ENCODE measurements at places on chromosomes 5 and 9.

- no peak for DNase-seq
Observed at GRCh38 chr5:59279979-59280378, 613.5 kb downstream of the PDE4D start.

- DNase-seq = no peak
Observed at GRCh38 chr5:133514456-133514855, 97.9 kb downstream of the FSTL4 start.

- peak; percentile 87 for DNase-seq
Observed at GRCh38 chr9:34982361-34982760, 7.2 kb upstream of the DNAJB5 start.

GRCh38 chr9:22469928-22470544 lies 23.4 kb downstream of the DMRTA1 start:
- DNase-seq = peak; percentile 35

DNA sequence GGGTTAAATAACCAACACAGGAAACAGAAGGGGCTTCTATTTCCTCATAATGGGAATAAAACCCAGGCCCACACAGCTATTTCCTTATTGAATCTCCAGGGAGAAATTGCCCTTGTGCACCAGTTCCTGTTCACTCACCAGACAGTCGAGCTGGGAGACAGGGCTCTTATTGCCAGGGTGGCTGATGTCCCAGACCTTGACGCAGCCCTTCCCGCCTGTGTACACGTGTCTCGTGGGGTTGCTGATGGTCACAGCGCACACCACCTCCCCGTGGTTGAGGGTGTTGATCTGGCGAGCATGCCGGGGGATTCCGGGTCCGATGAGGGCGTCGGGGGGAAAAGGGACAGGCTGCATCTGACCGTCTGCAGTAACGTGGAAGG lies 96.5 kb downstream of the TLE1 start:
- peak; percentile 22 for DNase-seq

DNA sequence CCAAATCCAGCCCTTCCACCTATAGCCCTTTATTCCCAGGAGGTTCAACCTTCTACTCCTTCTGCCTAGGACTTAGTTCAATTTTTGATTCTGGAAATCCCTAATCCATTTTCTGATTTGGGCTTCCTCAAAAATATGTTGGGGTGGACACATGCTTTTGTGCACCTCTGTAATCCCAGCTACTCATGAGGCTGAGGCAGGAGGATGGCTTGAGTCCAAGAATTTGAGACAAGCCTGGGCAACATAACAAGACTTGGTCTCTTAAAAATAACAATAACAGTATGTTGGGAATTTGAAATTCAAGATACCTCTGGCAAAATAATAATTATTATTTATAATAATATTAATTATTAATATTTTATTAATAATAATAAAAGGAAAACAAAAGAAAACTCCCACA lies 188.7 kb upstream of the TLE4 start:
- DNase-seq = no peak

- DNase-seq = peak; percentile 27
Observed at GRCh38 chr9:33415501-33416038, 13.2 kb upstream of the AQP7 start.

- no peak for DNase-seq
Observed at GRCh38 chr5:118557251-118557661, 431.1 kb downstream of the DTWD2 start.

DNA sequence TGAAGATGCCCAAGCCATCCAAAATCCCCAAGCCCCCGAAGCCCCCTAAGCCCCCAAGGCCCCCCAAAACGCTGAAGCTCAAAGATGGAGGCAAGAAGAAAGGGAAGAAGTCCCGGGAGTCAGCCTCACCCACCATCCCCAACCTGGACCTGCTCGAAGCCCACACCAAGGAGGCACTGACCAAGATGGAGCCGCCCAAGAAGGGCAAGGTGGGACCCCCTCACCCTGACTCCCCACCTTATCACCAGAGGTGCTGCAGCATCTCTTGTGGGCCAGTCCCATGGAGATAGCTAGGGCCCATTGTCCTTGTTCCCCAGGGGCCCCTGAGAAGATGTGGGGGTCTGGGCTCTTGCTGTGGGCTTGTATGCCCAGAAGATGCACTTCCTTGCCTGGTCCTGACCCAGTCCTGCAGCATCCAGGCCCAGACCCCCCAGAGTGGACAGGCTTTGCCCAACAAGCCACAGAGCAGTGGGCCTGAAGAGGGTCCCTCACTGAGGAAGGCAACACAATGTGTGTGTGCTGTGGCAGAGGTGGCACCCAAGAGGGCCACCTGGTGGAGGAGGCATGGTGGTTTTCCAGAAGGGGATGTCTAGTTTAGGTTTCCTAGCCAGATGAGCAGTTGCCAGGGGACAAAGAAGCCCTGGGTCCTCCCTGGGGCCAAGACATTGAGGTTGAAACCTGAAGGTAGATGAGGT lies 84.1 kb downstream of the PHF2 start:
- no peak for DNase-seq

GRCh38 chr9:125959951-125960619 lies 212.9 kb downstream of the PBX3 start:
- DNase-seq = no peak

GRCh38 chr9:85502815-85503655 lies 238.7 kb downstream of the AGTPBP1 start:
- peak; percentile 37 for DNase-seq

DNA sequence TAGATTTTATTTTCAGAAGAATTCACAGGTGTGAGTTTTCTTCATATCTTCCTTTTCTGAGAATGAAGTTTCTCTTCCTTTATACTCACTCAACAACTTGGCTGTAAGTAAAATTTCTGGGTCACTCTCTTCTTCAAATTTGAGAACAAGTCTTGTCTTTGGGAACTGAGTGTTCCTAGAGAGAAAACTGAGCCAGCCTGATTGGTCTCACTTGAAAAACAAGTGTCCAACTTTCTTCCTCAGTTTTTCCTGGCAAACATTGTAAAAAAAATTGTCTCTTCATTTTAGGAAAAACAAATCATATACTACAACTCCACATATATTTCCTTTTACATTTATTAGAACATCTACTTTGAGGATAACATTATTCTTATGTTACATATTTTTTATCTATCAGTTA lies 156.1 kb upstream of the GHR start:
- no peak for DNase-seq

DNA sequence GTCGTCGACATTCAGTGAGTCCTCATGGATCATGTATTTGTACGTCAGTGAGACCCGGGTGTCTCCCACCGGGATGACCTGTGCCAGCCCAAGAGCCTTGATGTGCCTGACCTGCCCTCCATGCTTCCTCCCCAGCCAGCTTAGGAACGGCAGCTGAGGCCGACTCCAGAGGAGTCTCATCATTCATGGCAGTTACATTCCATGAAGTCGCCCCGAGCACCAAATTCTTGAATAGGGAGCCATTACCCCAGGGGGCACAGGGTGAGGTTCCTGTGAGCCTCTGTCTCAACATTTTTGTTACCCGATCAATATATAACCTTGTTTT lies 67.8 kb downstream of the ZNF354C start:
- no peak for DNase-seq

DNA sequence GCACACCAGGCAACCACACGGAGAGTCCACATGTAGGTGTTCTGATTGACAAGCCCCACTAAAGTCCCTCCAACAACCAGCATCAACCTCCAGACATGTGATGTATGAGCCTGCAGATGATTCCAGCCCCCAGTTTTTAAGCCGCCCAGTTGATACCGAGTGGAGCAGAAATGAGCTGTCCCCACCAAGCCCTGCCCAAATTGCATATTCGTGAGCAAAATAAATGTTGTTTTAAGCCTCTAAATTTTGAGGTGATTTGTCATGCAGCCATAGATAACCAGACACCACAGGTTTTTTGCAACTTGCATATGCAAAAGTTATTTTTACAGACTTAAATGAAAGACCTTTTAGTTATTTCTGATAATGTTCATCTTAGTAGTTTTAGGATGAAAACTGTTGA lies 187.7 kb downstream of the PIK3R1 start:
- no peak for DNase-seq

- DNase-seq = no peak
Observed at GRCh38 chr5:40601198-40601868, 78.4 kb upstream of the PTGER4 start.

- no peak for DNase-seq
Observed at GRCh38 chr9:72133365-72134035, 15.7 kb upstream of the GDA start.

- no peak for DNase-seq
Observed at GRCh38 chr9:109476642-109477257, 21.4 kb downstream of the PTPN3 start.

DNA sequence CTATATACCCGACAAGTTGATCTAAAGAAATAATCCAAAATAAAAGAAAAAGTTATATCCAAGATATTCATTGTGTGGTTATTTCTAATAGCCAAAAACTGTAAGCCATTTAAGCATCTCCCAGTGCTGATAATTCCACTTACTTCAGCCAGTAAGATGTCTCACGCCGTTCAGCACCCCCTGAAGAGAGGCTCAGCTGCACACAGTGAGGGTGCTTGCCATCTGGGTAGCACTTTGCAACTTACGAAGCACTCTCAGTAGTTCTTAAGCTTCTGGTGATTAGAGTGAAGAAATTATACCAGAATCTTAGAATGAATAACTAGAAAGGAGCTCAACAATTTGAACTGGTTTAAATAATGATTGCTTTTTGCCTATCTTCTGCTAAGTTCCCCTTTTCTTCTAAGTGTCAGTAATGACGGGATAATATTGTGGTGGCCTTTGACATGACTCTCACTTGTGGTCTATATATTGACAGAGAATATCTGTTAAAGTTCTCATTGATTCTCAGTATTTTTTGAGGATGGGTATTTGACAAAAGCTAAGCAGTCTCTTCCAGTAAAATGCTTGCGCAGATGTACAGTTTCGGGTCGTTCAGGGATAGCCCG lies 26.2 kb upstream of the LTC4S start:
- DNase-seq = peak; percentile 69

GRCh38 chr5:77177576-77177975 lies 32.9 kb upstream of the PDE8B start:
- no peak for DNase-seq

DNA sequence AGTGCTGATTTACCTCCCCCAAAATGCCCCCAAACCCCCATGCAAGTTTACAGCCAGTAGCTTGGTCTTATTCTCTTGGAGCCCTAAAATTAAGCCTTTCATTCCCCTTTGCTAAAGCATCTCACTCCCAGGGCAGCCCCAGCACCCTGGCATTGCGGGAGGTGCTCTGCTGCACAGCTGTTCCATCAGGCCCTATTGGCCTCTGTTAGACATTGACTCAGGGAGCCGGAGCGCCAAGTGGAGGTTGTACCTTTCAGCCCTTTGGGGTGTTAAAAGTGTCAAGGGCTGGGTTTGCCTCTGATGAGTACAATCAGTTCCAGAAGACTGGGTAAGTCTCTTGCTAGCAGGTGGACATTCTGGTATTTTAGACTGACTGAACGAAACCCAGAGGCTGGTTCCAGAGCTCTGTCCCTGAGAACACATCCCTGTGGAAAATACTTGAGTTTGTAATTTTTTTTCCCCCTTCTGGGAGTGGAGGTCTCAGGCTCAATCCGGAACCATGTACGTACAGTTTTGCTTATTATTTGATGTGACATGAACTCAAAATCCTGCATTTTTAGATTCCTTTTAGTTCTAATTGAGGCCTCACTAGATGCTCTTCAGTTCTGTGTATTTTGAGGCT lies 102.4 kb downstream of the UBE2R2 start:
- DNase-seq = no peak

GRCh38 chr5:125549322-125549911 lies 803.0 kb upstream of the ZNF608 start:
- DNase-seq = no peak

DNA sequence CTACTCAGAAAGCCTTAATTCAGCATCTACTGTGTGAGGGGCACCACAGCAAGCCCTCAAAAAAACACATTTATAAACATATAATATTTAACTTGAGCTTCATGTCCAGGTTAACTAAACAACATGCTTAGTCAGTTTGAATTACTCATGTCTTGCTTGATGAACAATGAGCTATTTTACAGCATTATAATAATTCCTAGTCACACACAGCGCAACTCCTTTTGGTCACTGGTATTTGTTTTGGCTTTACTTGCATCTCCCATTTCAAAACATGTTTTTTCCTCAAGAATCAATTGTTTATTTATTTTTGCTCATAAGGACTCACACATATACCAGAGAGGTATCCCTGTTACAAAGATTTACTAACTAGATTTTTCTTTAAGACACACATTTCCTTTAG lies 616.7 kb upstream of the DAB2 start:
- DNase-seq = no peak

DNA sequence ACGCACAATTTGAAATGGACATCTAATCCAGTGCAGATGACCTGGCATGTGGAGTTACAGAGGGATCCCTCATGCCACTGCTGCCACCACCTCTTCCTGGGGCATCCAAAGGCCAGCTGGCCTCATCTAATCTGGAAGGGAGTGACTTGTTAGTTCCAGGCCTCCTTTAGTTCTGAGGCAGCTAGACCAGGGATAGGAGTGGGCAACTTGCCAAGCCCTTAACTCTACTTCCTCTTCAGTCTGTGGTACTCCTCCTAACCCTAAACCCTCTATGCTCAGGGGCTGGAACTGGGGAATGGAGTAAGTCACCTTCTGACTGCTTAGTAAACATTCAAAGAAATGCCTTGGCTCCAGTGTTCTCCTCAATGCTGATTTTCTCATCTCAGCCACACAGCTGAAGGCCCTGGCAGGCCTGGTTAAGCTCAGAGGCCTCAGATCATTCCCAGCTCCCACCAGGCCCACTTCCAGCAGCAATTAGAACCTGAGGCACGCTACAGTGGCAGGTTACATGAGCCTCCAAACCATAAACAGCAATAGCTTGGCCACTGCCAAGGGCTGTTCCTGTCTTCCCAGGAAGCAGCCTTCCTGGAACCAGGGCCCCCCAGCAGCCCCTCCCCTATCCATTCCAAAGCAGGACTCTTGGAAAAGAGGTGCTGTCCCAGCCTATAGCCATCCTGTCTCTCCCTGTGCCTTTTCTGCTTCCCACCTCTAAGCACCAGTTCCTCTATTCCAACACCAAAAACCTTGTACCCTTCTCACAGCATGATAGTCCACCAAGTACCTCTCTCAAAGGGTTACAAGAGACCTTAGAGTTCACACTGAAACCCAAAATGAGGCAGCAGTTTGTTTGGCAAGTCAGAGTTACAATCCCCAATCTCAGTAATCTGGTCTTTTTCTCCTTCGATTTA lies 2.0 kb downstream of the EIF4EBP3 start:
- DNase-seq = peak; percentile 95

- DNase-seq = no peak
Observed at GRCh38 chr9:114775981-114776380, 29.9 kb downstream of the TNFSF15 start.

DNA sequence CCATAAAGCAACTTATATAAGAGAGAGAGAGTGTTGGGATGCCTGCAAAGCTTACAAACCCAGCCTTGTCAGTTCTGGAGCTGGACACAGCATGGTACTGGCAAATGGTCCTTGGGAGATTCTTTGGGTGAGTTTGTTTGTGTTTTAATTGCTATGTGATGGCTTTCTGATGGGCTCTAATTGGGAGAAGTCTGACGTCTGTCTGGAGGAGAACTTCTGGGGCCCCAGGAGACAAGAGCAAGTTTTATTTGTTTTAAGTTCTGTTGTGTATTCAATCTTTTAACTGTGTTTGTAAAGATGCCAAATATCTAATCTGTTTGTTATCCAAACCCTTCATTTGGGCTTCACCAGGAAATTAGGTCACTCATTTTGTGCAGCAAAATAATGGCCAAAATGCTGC lies 50.3 kb upstream of the AFAP1L1 start:
- no peak for DNase-seq

Measured in MV-4-11 (cell line).